ENCODE measurements at places on chromosomes 12 and 14. TPM values are rescaled to one million over a fixed set of nuclear protein-coding genes. Genes with fewer than 3 reads are reported as not detected.

DNA sequence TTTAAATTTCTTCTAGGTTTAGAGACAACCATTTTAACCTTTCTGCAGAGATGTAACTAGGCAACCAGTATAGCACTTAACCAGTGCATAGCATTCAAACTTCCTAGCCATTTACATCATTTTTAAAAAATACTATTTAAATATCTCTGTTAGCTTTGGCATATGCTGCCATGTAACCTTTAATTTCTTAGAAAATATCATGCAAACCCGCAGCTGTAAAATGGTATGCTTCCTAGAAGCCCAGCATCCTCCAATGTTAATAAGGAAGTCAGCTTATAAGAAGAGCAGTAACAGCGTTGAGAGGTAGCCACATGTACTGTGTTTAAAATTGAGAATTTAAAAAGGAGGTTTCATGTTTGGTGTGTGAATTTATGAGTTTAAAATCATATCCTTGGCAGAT lies 22.8 kb downstream of the GNG2 start:
- peak; percentile 49 for DNase-seq

GRCh38 chr14:71591231-71591630 lies 341.0 kb upstream of the RGS6 start:
- no peak for DNase-seq

GRCh38 chr14:100312877-100313400 lies 6.7 kb upstream of the SLC25A29 start:
- no peak for DNase-seq

- DNase-seq = no peak
These were observed 79.1 kb upstream of the EGLN3 start for GRCh38 chr14:34029921-34030334.

DNA sequence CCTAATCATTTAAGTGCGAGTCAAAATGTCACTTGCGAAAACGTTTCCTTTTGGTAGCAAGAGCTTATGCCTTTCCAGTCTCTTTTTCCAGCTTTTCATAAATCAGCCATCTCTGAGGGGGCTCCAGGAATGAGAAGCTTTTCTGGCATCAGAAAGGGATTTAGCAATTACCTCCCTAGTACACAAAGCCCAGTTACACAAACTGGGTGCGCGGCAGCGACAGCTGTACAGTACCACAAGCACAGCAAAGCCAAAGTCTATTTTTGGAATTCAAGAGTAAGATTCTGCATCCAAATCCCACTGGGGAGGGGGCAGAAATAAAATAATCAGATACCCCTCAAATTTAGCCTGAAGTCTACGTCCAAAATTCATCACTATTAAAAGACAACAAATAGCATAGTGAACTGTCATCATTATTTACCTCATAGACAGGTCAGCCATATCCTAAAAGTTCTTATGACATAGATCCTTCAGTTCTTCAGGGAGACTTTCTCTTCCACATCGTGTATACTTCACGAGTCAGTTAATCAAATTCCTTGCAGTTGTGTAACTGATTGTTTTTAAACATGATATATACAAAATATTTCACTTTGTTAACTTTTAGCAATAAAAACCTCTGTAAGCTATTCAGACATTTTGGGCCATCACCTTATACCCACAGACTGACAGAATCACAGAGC lies 150.8 kb downstream of the TTC7B start:
- no peak for DNase-seq

DNA sequence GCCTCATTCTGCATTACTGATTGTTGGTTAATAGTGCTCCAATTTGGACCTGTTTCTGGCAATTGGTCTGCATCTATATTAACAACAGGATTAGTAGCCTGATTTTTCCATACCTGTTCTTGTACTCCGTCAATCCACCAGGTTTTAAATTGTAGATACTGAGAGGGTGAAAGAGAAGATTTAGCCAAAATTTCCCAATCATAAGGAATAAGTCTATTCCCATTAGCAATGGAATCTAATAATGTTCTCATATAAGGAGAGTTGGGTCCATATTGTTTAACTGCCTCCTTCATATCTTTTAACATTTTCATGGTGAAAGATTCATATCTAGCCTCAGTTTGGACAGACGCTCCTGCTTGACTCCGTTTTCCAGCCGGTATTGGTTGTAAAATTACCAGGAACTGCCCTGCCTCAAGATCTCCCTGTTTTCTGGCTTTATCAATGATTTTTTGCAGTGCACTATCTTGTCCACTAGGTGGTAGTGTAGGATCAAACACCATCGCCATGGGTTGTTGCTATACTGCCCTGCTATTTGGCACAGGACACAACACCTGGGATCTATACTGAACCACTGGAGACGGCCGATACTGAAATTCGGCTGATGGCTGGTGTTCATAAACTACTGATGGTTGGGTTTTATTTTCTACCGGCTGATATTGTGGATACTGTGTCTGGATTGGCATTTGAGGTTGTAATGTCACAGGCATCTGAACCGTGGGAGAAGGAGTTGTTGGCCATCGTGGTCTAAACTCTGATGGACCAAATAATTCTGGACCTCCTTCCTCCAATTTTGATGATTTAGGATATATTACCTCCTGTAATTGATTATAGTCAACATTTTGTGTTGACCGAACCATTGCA lies 25.2 kb downstream of the DHRS4L2 start:
- DNase-seq = peak; percentile 90

- DNase-seq = no peak
These were observed 404.5 kb downstream of the LRFN5 start for GRCh38 chr14:42011221-42011620.

GRCh38 chr14:103109535-103110441 lies 13.5 kb upstream of the TNFAIP2 start:
- DNase-seq = no peak

- no peak for DNase-seq
These were observed 28.9 kb upstream of the EGLN3 start for GRCh38 chr14:33979613-33980276.

DNA sequence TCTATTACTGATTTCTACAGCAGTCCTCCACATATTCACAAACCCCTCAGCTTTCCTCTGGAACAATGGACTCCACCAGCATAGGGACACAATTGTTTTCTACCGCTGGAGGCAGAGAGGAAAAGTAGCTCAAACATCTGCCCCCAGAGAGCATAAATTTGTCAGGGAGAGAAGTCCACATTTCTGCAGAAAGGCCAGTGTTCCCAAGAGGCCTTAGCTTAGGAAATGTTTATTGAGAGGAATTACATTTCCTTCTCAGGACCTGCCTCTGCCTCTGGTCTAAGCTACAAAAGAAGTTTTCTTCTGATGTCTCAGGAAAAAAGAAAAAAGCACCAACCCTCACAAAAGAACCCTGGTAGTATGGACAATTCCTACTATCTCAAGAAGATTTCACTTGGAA lies 217.8 kb upstream of the BMP4 start:
- no peak for DNase-seq

DNA sequence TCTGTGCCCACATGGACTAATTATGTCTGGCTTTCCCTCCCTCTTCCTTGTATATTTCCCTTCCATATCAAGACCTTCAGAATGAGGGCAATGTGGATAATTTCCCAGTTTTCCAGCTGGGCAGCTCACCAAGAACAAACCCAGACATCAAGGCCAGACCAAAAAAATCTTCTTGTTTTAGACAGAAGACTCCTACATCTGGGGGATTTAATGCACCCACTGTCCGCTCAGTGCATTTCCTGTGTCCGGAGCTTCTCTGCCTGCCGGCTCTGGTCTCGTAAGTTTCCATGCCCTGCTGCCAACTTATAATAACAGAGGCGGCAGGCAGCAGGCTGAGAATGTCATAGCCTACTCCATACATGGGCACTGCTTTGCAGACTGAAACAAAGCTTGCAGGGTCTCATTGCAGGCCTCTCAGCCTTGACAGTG lies 207.2 kb upstream of the BCL2L14 start:
- no peak for DNase-seq

DNA sequence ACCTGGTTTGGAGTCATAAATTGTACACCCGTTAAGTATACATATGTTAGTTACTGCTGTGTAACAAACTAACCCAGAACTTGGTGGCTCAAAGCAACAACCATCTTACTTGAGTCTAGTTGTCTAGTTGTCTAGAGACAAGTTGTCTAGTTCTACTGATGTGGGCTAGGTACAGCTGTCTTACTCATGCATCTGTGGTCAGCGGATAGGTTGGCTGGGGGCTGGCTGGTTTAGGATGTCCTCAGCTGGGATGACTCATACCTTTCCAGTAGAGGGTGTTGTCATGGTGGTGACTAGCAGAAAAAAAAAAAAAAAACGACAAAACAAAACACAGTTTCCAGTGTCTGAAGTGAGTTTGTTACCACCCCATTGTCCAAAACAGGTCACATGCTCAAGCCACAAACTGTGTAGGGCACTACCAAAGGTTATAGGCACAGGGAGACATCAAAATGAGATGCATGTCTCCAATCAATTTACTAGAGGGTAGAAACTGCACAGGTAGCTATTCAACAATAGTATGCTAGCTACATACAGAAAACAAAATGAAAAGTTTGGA lies 680.3 kb downstream of the MED13L start:
- DNase-seq = no peak

DNA sequence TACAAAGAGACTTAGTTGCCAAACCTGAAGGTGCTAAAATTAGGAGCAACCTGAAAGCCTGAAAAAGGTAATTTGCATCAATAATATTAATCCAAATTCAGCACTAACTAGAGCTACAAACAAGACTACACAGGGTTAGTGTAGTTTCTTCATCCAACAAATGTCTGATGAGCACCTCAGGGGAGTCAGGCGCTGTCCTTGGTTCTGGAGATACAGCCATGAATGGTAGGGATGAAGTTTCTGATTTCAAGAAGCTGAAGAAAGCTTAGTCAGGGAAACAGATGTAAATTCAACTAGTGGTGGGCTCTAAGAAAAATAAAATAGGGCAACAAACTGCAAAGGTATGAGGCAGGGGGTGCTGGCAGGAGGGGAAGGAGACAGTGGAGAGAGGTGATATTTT lies 266.3 kb downstream of the GLT1D1 start:
- no peak for DNase-seq

DNA sequence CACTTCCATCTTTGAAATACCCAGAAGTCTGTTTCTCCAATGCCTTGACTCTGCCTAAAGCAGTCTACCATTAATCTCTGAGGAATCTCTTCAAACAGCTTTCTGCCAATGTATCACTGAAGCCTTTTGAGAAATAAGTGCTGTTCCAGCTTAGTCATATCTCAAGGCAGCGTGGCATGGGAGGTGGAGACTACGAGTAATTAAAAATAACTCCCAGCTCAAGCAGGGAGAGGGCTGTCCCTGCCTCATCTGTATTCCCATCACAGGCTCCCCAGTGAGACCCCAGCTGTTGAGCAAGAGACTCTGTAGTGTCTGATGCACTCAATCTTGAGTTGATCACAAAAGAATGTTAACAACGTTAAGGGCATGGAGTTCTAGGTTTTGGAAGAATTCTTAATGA lies 700.6 kb downstream of the DIO2 start:
- no peak for DNase-seq

DNA sequence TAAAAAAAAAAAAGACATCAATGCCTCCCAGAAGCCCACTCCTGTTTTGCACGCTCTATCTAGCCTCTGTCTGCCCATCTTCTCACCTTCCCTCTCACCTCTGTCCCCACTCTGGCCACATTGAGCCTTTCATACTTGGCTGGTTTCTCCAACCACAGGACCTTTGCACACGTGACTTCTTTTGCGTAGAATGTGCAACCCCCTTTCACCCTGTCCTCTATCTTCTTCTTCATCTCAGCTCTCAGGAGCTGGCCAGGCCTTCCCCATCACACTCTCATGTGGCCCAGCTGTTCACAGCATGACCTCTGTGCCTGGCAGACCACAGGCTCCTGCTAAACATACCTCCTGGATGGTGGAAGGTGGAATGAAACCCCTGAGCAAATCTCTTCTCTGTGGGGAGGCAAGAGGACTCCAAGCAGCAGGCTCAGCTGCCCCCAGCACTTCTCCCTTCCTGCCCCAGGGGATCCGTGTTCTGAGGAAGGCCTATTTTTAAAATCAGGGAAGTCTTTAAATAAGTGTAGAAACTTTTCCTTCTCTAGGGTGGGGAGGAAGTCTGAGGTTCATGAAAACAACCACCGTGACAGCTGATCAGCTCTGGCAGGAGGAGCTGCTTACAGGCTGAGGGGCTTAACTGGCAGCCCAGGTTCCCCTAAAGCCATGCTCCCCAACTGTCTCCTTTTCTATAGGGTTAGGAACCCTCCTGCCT lies 11.6 kb downstream of the HVCN1 start:
- peak; percentile 63 for DNase-seq

DNA sequence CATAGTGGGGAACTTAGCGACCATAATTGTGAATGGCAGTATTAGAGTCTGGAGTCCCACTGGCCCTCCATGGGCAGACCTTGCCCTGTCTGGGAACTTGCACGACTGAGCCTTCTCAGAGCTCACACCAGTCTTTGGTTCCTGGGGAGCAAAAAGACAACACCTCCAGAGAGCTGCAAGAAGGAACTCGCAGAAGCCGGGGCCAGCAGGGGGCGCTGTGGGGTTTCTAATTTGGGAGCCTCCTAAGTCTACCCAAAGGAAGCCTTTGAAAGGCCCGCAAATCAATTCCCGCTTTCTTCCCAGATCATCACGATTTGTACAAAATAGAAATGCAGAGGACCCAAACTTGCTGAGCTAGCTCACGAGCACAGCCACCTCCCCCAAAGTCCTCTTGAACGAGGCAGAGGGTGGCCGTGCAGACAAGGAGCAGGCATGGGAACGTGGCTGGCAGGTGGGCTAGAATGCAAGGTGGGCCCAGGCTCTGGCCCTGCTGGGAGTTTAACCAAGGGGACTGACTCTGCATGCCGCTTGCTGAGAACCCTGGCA lies 46.3 kb upstream of the FBXO21 start:
- peak; percentile 92 for DNase-seq

DNA sequence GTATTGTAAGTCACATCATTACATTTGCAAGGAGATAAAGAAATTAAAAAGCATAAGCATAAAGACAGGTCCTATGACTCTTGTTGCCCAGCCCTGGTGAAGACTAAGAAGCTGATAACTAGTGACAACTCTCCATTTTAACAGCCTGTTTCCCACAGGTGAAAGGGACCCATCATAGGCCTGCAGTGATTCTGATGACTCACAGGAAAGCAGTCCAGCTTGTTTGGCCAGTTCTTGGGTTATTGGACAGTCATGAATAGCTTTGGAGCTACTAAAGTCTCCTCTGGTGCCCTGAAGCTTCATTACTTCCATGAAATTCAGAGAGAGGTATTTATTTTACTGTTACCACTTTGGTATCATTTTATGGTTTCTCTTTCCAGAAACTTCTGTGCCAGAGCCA lies 55.5 kb upstream of the DYRK2 start:
- DNase-seq = peak; percentile 60

DNA sequence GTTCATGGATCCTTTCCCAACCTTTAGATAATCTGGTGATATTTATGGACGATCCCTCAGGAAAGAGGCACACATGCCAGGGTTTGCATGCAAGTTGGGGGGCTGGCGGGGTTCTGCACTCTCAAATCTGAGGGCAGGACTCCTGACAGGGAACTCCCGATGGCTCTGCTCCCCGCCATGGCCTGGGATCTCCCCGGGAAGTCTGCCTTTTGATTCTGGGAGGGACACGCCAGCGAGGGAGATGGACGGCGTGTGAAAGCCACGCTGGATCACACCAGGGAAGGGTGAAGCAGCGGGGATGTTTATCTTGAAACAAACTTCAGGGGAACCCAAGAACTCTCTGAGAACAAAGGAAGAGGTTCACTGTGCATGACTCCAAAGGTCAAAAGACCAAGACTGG lies 43.6 kb downstream of the LGMN start:
- no peak for DNase-seq

The ABCD2 gene
- total RNA-seq = 7.4 TPM

The RIMBP2 gene
- not detected for total RNA-seq

The HOXC12 gene
- total RNA-seq = not detected

The GZMB gene
- total RNA-seq = 4,487 TPM

The ADAM21 gene
- not detected for total RNA-seq

The MYF5 gene
- total RNA-seq = not detected

The KLRC2 gene
- not detected for total RNA-seq

The HOXC6 gene
- total RNA-seq = not detected

The P2RX2 gene
- total RNA-seq = not detected

Measured in activated CD4-positive, alpha-beta T cell treated with anti-CD3 and anti-CD28 coated beads, Interleukin-2, amount 10 ng/mL, durations not matched to agents 24 days and 14 days (primary cell).